ENCODE measurements at places on chromosomes 5 and 9. TPM values are rescaled to one million over a fixed set of nuclear protein-coding genes. Genes with fewer than 3 reads are reported as not detected.
A peak's percentile ranks its signal among the peaks of the same experiment; 100 is the strongest.

- DNase-seq, result no peak
Measured at GRCh38 chr5:30505014-30505886, 688.2 kb upstream of the CDH6 start.

- no peak for DNase-seq
Measured at GRCh38 chr5:109516390-109516789, 106.6 kb upstream of the PJA2 start.

GRCh38 chr9:4102078-4102477, 197.8 kb downstream of the GLIS3 start:
- no peak for DNase-seq

DNA sequence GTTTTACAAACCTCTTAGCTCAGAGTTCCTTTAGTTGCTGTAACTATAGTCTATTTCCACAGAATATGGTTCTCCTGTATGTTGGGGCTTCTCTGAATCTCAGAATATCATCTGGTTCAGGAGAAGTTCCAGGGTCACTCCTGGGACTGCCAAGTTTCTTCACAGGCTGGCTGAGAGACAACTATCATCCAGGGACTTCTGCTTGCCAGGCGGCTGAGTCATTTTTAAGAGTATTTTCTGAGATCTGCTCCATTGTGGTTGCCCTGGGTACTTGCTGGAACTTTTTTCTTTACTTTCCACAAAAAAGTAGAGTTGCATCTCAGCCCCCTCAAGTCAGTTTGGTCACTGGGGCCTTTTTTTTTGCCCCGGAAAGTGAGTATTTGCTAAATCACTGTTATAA, 566.5 kb downstream of the LRRC70 start:
- no peak for DNase-seq

- DNase-seq, result no peak
Measured at GRCh38 chr5:53575101-53575500, 14.7 kb downstream of the NDUFS4 start.

GRCh38 chr5:41345295-41345694, 132.0 kb upstream of the C6 start:
- no peak for DNase-seq

SAXO1 gene
- not detected for total RNA-seq

GRCh38 chr5:179608131-179608581, 15.3 kb downstream of the HNRNPH1 start:
- no peak for DNase-seq

- peak; percentile 73 for DNase-seq
Measured at GRCh38 chr5:179337796-179338676, 7.2 kb downstream of the ADAMTS2 start.
